ENCODE measurements at places on chromosomes 16 and 17.

- DNase-seq = no peak
Measured at GRCh38 chr16:86396422-86396821, 113.9 kb upstream of the FOXF1 start.

GRCh38 chr17:80891397-80892018, 100.1 kb upstream of the CHMP6 start:
- peak; percentile 87 for DNase-seq

DNA sequence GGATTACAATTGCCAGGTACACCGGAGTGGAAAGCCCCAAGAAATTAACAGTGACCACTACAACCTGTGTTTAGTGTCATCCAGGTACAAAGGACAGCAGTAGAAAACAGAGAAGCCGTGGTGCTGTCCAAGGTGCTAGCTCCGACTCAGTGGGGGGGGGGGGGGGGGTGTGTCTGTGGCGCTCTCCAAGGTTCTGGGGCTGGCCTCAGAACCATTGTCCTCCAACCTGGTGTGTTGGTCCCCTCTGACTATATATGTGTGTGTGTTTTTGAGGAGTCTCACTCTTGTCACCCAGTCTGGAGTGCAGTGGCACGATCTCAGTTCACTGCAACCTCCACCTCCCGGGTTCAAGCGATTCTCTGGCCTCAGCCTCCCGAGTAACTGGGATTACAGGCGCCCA, 5.8 kb upstream of the ZNF23 start:
- peak; percentile 56 for DNase-seq

- DNase-seq = no peak
Measured at GRCh38 chr16:82623241-82623640, 3.5 kb upstream of the CDH13 start.

DNA sequence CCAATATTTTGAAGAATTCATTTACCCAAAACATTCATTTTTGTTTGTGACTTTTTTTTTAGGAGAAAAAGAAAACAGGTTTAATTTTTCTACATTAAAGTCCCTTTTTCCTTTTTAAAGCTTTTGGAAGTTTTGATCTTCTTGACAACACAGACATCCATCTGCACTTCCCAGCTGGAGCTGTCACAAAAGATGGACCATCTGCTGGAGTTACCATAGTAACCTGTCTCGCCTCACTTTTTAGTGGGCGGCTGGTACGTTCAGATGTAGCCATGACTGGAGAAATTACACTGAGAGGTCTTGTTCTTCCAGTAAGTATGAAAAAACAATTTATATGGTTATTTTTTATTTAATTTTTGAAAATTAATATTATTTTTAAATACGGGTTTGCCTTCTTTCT, 37.2 kb downstream of the SIAH1 start:
- no peak for DNase-seq

DNA sequence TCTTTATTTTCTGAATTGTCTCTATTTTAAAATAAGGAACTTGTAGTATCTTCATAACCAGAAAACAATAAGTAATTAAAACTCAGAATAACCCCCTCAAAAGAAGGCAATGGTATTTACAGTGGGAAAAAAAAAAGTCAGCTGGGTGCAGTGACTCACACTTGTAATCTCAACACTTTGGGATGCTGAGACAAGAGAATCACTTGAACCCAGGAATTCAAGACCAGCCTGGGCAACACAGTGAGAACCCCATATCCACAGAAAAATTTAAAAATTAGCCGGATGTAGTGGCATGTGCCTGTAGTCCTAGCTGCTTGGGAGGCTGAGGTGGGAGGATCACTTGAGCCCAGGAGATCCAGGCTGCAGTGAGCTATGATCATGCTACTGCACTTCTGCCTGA, 33.5 kb downstream of the ADAM11 start:
- DNase-seq = no peak

DNA sequence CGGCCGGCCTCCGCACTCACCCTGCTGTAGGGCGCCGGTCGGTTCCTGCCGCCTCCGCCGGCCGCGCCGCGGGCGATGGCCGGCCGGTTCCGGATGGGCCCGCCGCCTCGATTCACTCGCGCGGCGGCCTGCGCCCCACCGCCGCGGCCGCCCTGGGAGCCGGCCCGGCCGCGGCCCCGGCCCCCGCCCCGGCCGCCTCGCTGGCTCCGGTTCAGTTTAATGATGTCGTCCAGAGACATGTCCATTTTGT, 158 bp downstream of the ALYREF start:
- no peak for DNase-seq

- no peak for DNase-seq
Measured at GRCh38 chr17:55420067-55420775, 1.4 kb downstream of the MMD start.

All from MCF 10A (cell line).